ENCODE measurements at places on chromosomes 2 and 18.
A peak's percentile ranks its signal among the peaks of the same experiment; 100 is the strongest.

DNA sequence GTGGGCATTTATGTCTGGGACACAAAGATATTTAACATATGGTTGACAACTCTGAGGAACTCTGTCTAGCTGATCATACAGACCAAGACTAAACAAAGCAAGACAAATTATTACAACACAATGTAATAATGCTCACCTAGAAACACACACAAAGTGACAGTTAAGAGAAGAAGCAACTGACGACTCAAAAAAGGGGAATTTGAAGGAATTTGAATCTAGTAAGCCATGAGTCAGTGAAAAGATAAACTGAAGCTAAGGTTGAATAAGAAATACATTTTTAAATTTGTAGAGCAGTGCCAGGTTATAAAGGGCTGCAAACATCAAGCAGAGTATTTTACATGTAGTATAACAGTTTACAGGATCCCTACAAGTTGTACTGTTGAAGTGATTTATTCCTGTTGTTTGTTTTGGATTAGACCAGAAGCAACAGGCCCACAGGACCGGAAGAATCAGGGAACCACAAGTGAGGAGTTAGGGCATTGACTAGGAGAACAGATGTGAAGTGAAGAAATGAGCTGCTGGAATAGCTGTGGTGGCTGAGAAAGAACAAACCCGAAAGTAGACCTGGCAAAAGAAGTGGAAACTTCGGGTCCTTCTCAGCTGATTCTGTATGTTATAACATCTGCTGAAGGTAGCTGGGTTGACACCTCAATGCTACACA is 35.6 kb downstream of the IFIH1 start:
- no peak overlapping the region for H3K4me3 ChIP-seq
- H3K27ac ChIP-seq = no peak overlapping the region
- H3K27me3 ChIP-seq = no peaks in the 10 kb centered on the region
- H3K4me1 ChIP-seq = peaks cover 7% of the 10 kb centered on the region
- H3K36me3 ChIP-seq = peaks cover 49% of the 10 kb centered on the region

DNA sequence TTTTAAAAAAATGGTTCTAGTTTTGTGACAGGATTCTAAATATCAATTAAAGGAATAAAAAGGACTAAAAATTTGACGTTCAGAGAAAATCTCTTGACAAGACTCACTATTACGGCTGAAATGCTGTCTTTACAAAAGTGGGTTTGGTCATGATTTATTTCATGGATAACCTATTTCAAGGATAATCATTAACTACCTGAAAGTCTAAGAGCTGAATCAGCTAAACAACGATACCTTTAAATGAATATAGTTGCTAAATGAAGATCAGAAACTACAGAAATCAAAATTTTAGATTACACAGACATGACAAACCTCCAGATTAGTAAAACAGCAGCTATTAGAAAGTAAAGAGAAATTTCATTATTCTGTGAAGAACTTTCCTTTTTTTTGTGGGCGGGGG is 35.7 kb downstream of the RTTN start:
- H3K27me3 ChIP-seq = no peaks in the 10 kb centered on the region
- H3K36me3 ChIP-seq = peaks cover 8% of the 10 kb centered on the region
- DNase-seq = no peak
- no peaks in the 10 kb centered on the region for H3K4me1 ChIP-seq
- no peak overlapping the region for H3K27ac ChIP-seq

DNA sequence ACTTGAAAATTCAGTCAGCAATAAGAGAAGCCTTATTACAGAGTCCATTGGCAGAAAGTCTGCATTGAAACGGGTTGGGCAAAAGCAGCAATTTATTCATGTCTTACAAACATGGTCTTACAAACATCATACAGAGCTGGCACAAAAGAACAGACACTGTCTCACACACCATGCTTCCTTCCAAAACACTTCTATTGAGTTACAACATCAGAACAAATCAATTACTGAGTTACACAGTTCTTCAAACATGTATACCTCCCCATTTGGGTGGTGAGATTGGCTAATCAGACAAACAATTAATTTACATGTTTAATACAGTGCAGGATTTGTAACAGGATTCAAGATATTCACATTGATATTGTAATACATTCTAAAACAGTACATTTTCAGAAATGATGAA is 9.5 kb downstream of the SYT4 start:
- no peak overlapping the region for H3K4me3 ChIP-seq
- no peaks in the 10 kb centered on the region for H3K4me1 ChIP-seq
- no peak for DNase-seq
- H3K27me3 ChIP-seq = no peaks in the 10 kb centered on the region
- no peak overlapping the region for H3K27ac ChIP-seq
- H3K36me3 ChIP-seq = no peaks in the 10 kb centered on the region

DNA sequence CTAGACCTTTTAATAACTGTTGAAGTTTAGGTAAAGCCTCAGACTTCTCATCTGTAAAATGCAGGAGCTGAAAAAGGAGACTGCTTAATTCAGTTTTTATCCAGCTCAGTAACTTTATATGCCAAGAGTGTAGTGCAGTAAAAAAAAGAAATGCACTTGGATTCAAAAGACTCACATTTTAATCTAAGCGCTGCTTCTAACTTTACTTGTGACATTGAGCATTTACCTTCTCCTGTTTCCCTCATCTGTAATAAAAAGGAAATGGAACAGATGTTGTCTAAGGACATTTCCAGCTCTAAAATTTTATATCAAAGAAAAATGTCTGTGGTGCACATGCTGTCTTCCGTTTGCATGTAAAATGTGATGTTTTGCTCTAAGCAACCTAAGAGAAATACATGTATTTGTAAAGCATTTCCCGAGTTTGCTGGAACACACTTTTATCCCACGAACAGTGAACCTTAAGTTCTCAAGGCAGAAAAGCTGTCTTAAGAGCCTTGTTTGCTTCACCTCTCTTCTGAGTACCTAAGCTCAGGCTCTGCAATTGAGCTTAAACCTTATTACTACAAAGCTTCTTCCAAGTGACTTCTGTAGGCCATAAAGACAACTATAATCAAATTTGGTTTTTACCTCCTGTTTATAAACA is 24.2 kb upstream of the TANK start:
- no peak for DNase-seq
- H3K4me3 ChIP-seq = peak overlapping the region; percentile 91
- peaks cover 45% of the 10 kb centered on the region for H3K4me1 ChIP-seq
- H3K36me3 ChIP-seq = peaks cover 8% of the 10 kb centered on the region
- no peaks in the 10 kb centered on the region for H3K27me3 ChIP-seq

- no peak overlapping the region for H3K4me3 ChIP-seq
- H3K27me3 ChIP-seq = no peaks in the 10 kb centered on the region
- peaks cover 2% of the 10 kb centered on the region for H3K36me3 ChIP-seq
- no peak overlapping the region for H3K27ac ChIP-seq
- DNase-seq = no peak
These were observed 505.9 kb downstream of the ERBB4 start for GRCh38 chr2:212032536-212033219.

DNA sequence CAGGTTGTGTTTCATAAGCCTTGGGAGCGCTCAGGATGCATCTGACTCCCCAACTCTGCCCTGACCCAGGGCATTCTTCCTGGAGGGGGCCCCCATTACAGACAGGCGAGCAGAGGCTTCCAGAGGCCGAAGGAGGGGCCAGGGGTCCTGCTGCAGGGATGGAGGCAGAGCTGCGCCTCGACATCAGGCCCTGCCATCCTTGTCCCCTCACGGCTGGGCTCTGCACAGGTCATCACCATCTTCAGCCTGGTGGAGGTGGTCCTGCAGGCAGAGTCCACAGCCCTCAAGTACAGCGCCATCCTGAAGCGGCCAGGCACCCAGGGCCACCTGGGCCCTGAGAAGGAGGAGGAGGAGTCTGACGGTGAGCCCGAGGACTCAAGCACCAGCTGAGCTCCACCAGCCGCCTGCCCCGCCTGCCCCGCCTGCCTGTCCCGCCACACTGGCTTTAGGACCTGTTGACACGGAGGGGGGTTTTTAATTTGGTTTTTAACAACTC is 42.3 kb upstream of the ALPP start:
- H3K4me1 ChIP-seq = no peaks in the 10 kb centered on the region
- peaks cover 1% of the 10 kb centered on the region for H3K36me3 ChIP-seq
- no peak for DNase-seq
- no peaks in the 10 kb centered on the region for H3K27me3 ChIP-seq
- no peak overlapping the region for H3K4me3 ChIP-seq

GRCh38 chr2:160876765-160877164 is 283.5 kb upstream of the TANK start:
- no peak overlapping the region for H3K27ac ChIP-seq
- DNase-seq = no peak
- H3K36me3 ChIP-seq = peaks cover 1% of the 10 kb centered on the region
- H3K4me1 ChIP-seq = no peaks in the 10 kb centered on the region
- no peak overlapping the region for H3K4me3 ChIP-seq

GRCh38 chr2:197312186-197312585 is 1.6 kb upstream of the ANKRD44 start:
- peaks cover 43% of the 10 kb centered on the region for H3K4me1 ChIP-seq
- no peak overlapping the region for H3K4me3 ChIP-seq
- no peak for DNase-seq
- H3K27me3 ChIP-seq = no peaks in the 10 kb centered on the region

- peaks cover 60% of the 10 kb centered on the region for H3K36me3 ChIP-seq
- no peaks in the 10 kb centered on the region for H3K27me3 ChIP-seq
- no peak overlapping the region for H3K4me3 ChIP-seq
- no peak overlapping the region for H3K27ac ChIP-seq
These were observed 26.0 kb downstream of the REL start for GRCh38 chr2:60907329-60907728.

DNA sequence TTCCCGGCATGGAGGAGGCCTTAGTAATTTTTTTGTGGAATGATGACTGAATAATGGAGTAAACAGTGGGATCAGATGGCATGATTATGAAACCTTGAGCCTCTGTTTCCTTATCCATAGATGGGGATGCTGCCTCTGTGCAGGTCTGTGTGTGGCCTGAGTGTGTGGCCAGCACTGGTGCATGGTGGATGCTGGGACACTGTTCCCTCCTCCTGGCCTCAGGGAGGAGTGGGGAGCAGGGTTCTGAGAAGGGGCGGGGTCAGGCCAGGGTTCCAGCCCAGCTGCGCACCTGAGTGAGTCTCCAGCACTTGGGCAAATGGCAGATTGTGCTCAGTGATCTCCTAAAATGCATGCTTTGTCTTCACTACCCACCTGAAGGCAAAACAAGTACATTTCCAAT is 66.4 kb downstream of the DCDC2C start:
- H3K27ac ChIP-seq = no peak overlapping the region
- no peaks in the 10 kb centered on the region for H3K27me3 ChIP-seq
- H3K36me3 ChIP-seq = no peaks in the 10 kb centered on the region
- H3K4me1 ChIP-seq = no peaks in the 10 kb centered on the region

- DNase-seq = no peak
- H3K4me1 ChIP-seq = peaks cover 11% of the 10 kb centered on the region
- H3K4me3 ChIP-seq = peak overlapping the region; percentile 58
- no peak overlapping the region for H3K27ac ChIP-seq
- no peaks in the 10 kb centered on the region for H3K36me3 ChIP-seq
These were observed 224.1 kb upstream of the CCDC150 start for GRCh38 chr2:196415384-196415783.
